Activated naive CD4-positive, alpha-beta T cell treated with anti-CD3 and anti-CD28 coated beads, Interleukin-2, amount 10 ng/mL, durations not matched to agents 7 days and 5 days (primary cell): ENCODE measurements at places on chromosomes 3 and 15.

DNA sequence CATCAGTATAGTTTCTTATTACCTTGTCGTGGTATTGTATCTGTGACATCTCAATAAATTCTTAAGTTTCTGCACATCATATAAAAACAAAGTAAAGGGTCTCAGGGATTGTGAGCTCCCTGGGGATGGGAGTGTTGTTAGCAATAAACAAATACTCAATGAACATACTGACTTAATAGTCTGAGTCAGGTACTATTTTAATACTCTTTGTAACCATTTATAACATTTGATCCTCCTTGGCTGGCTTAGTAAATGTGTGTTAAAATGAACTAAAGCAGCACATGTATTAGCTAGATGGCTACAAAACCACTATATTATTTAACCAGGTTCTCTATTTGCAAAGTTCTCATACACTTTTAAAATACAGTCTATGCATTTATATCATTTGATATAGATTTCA lies 1.8 kb downstream of the ICE2 start:
- DNase-seq, result no peak

GRCh38 chr3:48633256-48633655 lies 2.0 kb downstream of the SLC26A6 start:
- DNase-seq, result no peak

- no peak for DNase-seq
Observed at GRCh38 chr3:58377168-58377567, 44.5 kb downstream of the PXK start.

DNA sequence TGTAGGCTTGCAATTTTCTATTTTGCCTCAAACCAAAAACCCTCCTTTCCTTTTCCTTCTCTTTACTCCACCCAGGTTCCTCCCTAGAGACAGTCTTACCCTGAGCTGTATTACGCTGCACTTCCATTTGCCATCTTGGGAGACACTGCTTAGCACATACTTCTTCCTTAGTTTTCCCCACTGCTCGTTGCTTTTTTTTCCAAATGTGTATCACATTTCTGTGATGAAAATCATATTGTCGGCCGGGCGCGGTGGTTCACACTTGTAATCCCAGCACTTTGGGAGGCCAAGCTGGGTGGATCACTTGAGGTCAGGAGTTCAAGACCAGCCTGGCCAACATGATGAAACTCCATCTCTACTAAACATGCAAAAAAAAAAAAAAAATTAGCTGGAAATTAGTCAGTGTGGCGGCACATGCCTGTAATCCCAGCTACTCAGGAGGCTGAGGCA lies 29.5 kb downstream of the POPDC2 start:
- no peak for DNase-seq

GRCh38 chr3:68017069-68017468 lies 362.7 kb upstream of the SUCLG2 start:
- no peak for DNase-seq

DNA sequence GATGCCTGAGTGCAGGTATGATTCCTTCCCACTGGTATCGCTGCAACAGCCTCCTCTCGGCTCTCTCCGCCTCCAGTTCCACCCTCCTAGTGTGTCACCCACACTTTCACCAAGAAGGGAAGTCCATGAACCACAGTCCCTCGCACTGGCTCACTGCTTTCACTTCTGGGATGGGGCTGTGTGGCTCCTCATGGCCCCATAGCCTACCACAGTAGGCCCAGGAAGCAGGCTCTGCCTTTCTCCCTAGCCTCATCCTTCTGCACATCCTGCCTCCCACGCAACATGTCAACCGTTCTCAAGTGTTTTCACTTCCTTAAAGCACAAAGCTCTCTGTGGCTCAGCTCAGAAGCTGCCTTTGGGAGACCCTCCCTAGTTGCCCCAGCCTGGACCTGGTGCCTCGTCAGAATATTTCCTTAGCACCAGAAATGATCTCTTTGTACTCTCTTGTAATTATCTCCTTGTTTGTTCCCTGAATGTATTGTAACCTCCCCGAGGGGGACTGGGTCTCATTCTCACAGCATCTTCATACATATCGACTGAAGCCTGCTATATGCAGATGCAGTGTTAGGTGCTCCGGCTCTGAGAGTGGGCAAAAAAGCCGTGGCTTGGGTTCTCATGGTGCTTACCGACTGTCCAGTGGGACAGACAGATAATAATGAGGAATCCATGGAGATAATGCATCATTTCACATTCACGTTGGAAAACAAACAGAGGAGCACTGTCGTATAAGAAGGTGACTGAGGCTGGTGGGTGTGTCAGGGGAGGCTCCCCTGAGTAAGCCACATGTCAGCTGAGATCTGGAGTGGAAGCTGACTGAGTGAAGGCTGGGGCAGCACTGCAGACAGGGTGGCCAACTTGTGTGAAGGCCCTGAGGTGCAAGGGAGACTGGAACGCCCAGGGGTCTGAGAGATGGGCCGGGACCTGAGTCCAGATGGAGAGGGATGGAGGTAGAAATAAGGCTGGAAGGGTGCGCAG lies 107.1 kb downstream of the DGKG start:
- DNase-seq, result peak; percentile 39

- no peak for DNase-seq
Observed at GRCh38 chr15:92121047-92121446, 267.5 kb downstream of the SLCO3A1 start.

DNA sequence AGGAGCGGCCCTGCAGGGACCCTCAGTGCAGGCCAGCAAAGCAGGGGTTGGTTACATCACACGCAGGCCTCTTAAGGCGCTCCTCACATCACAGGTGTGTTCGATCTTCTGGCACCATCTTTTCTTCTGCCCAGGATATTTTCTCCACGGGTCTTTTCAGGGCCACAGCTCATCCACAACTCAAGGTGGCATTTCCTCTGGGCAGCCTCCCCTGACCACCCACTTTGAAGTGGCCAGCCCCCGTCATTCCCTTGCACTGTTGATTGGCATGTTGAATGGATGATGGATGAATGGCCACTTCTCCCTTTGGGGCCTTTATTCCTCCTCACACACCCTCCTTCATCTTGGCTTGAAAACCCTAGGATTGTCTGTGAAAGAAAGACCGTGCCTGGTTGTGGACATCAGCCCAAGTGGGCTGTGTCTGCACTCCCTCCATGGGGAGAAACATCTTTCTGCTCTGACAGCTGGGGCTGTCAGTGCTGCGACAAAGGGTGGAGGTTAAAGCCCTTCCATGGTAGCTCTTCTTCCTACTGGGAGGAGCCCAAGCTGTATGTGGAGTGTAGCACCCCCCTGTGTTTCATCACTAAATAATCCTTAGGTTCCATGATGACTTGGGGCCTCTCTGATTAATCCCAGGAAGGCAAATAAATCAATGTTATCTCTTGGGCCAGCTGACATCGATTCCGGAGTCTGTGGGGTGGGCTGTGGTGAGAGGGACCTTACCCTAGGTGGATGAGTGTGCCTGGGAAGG lies 102.5 kb downstream of the EPHB1 start:
- no peak for DNase-seq

GRCh38 chr3:176992565-176992964 lies 204.7 kb downstream of the TBL1XR1 start:
- no peak for DNase-seq

- DNase-seq, result no peak
Observed at GRCh38 chr3:189267981-189268613, 96.3 kb downstream of the TPRG1 start.

DNA sequence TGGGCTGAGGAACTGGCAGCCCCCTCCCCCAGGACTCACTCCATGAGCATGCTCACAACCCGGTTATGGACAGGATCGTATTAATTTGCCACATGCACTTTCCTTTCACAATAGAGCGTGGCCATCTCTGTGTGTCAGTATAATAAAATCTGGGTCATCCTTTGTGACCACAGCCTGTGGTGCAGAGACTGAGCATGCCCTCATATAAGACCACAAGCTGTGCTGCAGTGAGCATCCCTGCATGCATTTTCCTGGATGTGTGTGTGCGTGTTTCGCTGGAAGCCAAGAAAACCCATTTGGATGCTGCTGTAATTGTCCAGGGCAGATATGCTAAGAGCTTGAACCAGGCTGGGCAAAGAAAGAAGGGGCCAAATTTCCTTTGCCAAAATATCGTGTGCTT lies 39.7 kb downstream of the CYP11A1 start:
- no peak for DNase-seq

DNA sequence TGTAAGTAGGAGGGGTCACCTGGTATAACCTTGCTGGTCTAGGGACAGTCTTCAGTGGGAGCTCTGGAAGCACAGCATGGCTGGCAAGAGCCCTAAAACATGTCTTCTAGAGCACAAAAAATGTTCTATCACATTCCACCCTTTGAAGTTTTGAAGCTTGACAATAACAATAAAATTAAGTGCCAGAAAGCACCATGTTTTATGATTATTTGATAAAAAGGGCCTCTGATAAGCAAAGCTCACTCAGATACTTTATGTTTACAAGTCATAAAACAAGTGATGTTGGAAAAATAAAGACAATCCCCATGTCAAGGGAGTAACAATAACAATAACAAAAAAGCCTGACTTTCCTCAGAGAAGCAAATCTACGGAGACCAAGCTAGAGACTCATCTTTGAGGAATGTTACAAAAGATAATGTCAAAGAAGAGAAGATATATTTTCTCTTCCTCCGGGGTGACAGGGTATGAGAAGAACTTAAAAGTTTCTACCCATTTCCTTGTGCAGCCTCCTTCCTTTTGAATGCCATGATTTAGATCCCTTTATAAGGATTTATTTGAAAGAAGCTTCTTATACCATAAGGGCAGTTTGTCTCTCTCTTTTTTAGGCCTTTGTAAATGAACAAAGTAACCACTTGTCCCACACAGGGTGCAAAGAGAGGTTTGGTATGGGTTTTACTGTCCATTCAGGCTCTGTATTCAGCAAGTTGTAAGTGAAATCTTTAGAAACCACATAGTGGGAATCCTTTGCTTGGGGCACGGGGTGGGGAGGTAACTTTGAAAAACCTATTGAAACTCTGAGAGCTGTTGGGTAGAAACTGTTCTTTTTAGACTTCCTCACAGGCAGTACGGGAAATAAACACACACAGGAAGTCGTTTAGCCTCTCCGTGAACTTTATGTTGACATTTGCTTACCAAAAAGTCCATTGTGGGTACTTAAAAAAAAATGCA lies 109.6 kb upstream of the RBMS3 start:
- peak; percentile 28 for DNase-seq

DNA sequence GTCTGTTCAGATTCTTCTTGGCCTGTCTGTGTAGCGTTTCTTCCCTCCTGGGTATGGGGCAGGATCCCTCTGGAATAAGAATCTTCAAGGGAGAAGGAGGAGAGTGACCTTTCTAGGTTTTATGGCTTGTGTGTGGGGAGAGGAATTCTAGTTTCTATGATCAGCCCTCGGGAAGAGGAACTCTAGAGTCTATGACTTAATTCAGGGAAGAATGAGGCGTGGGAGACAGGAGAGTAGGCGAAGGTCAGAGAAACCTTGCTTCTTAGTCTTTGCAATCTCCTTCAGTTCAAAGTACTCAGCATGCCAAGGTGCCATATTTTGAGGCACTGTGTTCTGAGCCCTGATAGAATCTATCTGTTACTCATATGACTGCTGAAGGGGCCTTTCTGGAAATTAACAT lies 99.2 kb upstream of the C3orf80 start:
- DNase-seq, result no peak

DNA sequence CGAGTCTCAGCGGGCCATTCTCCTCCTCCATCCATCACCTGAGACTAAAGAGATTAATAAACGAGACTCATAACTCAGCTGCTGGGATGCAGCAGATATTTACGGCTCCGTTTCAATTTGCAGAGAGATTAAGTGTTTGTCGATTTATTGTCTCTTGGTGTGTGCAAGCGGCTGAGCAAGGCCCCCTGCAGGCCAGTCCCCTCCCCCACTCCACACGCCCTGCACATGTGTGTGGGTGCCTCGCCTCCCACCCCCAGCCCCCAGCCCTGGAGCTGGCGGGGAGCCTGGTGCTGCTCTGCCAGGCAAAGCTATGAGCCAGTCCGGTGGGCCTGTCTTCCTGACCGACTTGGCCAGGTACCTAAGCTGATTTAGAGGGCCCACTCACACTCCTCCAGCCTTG lies 63.0 kb downstream of the CYP11A1 start:
- DNase-seq, result no peak

DNA sequence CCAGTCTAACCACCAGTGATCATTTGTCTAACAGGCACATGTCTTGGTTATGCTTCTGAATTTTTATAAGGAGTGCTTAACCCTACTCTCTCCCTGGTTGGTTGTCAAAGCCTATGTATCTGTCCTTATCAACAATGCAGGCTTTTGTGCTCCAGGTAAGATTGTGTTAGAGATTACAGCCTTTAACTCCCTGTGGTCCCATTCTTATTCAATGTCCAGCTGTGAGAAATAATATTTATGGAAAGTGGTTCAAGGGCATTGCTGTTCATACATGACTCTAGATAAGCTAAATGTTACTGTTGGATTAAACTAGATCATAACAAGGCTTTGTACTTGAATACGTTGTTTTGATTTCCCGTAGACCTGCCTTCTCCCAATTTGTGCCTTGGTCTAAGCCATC lies 146.1 kb upstream of the TSC22D2 start:
- no peak for DNase-seq

DNA sequence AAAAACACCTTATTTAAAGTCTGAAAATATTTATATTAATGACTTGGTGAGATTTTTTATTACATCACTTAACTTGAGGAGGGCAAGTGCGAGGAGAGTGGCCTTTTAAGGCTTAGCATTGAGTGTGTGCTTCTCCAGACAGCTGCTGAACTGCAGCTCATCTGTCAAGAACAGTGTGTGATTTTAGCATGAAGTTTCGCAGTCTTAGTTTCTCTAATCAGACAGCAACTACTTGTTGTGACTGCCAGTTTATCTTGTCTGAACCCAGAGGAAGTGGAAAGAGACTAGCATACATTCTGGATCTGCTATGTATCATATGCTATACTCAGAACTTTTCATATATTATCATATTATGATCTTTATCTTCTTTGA lies 291.7 kb upstream of the ROPN1 start:
- DNase-seq, result no peak

GRCh38 chr3:46527239-46527638 lies 29.5 kb downstream of the RTP3 start:
- no peak for DNase-seq

DNA sequence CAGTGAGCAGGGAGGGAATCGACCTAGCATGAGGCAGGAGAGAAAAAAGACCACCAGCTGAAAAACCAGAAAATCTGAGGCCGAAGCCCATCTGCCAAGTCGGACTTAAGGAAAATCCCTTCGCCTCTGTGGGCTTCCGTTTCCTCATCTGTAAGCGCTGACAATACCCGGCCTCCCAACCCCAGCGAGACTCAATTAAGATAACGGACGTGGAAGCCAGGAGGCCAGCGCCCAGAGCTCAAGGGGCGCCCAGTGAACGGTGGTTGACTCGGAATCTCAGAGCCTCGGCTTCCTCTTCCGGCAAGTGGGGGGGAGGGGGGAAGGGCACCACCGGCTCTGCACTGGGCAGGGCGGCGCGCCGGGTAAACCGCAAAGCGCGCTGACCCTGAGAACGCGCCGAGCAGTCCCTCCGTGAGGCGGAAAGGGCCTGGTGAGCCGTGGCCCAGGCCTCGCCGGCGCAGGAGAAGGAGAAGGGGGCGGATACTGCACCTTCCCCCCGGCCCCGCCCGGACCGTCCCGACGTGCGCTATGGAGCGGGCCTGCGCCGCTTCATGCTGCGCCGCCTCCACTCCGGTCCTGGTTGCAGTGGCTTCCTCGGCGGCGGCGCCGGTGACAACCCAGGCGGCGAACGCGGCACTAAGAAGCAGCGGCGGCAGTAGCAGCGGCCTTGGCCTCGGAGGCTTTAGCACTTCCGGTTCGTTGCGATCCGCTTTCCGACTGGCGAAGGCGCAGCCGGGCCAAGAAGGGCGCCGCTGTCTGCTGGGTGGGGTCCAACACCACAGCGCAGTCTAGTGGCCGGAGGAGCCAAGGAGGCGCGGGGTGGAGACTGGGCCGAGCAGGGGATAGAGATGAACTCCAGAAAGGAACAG lies at the start of gene DPP8:
DPP8 (minus strand) TSS at position 693 of the 869 bp plus-strand sequence. CDS start 5,136 bp downstream, outside the sequence.
- peak; percentile 96 for DNase-seq

- no peak for DNase-seq
Observed at GRCh38 chr3:148728753-148729152, 31.1 kb downstream of the AGTR1 start.
